Stimulated activated CD4-positive, alpha-beta T cell treated with anti-CD3 and anti-CD28 coated beads, TNF-alpha, amount 100 ng/mL, for 24 hours (primary cell): ENCODE measurements at places on chromosomes 3 and 15.

GRCh38 chr3:141259821-141260629 is 28.4 kb downstream of the PXYLP1 start:
- DNase-seq, result no peak

GRCh38 chr3:78665101-78665500 is 1102.7 kb downstream of the ROBO1 start:
- DNase-seq, result no peak

GRCh38 chr3:194707147-194707540 is 21.5 kb downstream of the FAM43A start:
- DNase-seq, result no peak

- DNase-seq, result no peak
These were observed 256.6 kb downstream of the ROBO2 start for GRCh38 chr3:77296527-77296926.

- DNase-seq, result no peak
These were observed 438.5 kb upstream of the RGMA start for GRCh38 chr15:93527374-93528050.

- no peak for DNase-seq
These were observed 75.9 kb downstream of the FLNB start for GRCh38 chr3:58084166-58084565.
